ENCODE measurements at places on chromosomes 6 and 20.

GRCh38 chr6:87799651-87800050 lies 97.6 kb upstream of the AKIRIN2 start:
- no peak for DNase-seq

DNA sequence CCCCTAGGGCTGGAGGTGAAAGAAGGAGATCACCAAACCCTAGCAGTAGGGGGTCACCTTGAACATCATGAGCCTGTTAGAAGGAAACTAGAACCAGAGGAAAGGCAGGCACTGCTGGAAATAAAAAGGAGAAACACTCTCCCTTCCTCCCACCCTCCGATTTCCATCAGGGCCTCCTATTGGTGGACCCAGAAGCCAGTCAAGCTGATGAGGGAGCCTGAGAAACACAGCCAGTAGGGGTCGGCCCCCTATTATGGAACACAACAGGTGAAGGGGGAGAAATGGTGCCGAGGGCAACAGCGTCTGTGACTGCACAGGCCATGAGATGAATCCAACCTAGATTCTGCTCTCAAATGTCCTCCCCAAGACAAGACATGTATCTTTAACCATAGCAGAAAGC lies 156.1 kb upstream of the LRFN2 start:
- DNase-seq: no peak

- no peak for DNase-seq
These were observed 44.4 kb upstream of the CST5 start for GRCh38 chr20:23923891-23924435.

DNA sequence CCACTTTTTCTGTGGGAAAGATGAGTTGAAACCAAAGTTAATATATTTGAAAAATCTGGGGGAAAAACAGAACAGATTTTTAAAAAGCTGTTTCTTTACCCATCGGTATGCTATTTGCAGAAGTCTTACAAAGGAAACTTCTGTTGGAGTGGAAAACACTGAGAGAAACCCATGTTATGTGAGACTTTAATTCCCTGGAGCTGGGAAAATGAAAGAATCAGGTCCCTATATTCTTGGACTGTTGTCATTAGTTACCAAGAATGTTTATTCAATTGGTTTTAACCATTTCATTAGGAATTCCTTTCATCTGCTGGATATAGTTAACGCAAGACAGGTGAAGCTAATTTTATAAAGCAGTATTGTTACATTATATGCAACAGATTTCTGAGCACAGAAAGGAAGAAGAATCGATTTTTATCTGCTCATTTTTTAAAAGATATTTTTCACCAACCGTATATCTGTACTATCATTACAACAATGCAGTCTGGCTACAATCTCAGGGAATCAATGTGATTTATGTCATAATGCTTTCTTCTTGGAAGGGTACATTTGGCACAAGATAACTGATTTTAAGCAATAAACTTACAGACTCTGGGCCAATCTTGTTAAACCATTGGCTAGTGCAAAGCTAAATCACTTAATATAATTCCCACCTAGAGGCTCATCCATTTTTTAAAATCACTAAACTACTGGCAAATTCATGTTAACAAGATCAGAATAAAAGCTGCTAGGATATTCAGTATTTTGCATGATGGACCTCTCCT lies 170.0 kb downstream of the MOXD1 start:
- DNase-seq: no peak

GRCh38 chr6:31729979-31730630 lies 1.0 kb upstream of the DDAH2 start:
- peak; percentile 82 for DNase-seq

- no peak for DNase-seq
These were observed 477.2 kb downstream of the EPM2A start for GRCh38 chr6:145258122-145258521.

DNA sequence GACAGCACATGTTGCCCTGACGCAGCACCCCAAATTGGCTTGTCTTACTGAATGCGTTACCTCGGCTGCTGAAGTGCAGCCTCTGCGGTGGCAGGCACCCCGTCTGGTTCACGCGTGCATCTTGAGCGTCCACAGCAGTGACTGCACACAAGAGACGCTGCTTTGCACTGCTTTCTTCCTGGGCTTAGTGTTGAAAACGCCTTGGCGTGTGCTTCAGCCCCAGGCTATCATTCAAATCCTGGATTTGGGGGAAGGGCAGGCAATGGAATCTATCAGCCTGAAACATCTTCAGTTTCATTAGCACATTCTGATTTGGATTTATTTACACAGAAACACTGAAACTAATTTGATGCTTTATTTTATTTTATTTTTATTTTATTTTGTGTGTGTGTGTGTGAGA lies 342.7 kb downstream of the SMOC2 start:
- DNase-seq: no peak

DNA sequence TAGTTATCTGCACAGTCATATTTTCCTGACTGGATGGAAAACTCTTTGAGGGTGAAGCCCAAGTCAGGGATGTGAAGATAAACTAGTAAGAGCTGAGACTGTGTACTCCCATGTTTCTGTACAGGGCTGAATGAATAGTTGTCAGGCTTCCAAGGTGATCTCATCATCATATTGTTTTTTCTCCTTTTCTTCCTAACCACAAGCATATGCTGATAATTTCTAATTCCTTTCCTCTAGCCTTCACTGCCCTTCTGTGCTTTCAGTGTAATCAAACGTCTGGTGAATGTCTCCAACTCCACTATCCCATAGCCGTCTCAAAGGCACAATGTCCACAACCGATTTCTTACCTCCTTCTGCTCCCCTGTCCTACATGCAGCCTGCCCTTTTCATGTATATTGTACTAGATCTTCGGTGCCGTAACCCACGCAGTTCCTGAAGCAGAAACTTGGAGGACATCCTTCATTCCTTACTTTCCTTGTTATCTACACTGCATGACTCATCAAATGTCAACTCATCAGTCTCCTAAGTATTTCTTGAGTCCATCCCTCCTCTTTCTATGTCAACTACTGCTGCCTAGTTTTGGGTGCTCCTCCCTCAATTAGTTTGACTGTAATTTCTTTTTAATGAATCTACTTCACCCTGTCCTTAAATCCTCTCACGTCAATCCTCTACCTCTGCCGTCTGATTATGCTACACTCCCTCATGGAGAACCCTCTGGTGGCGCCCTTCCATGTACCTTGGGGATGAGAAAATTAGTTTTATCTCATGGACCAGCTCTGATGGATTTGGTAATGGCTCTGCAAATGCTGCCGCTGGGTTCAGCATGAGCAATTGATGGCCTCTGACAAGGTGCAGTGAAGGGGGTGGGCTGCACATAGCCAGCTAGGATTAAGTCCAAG lies 21.9 kb downstream of the NCOA7 start:
- peak; percentile 32 for DNase-seq

GRCh38 chr6:135183002-135183531 lies 2.0 kb downstream of the MYB start:
- no peak for DNase-seq

DNA sequence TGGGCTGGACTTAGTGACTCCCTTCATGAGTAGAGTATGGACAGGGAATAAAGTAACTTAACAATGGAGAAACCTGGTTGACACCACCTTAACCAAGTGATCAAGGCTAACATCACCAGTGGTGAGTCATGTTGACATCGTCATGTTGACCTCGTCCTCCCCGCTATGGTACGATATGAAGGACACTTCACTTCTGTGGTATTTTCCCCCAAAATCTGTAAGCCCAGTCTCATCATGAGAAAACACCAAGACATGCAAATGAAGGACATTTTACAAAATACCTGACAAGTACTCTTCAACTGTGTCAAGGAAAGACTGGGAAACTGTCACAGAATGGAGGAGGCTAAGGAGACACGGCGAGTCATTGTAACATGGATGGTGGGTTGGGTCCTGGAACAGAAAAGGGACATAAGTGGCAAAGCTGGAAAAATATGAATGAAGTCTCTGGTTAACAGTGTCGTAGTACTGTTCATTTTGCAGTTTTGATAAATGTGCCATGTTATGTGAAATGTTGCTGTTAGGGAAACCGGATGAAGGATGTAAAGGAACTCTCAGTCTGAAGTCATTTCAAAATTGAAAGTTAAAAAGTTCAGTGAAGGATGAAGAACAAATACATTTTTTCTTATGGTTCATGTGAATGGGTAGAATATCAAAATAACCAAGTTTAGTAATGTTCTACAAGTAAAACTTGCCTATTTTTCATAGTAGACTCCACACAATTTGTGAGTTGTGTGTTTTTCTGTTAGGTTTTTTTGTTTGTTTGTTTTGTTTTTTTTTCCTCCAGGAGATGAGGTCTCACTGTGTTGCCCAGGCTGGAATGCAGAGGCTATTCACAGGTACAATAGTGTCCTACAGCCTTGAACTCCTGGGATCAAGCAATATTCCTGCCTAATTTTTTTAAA lies 247.5 kb downstream of the TMEM242 start:
- no peak for DNase-seq

DNA sequence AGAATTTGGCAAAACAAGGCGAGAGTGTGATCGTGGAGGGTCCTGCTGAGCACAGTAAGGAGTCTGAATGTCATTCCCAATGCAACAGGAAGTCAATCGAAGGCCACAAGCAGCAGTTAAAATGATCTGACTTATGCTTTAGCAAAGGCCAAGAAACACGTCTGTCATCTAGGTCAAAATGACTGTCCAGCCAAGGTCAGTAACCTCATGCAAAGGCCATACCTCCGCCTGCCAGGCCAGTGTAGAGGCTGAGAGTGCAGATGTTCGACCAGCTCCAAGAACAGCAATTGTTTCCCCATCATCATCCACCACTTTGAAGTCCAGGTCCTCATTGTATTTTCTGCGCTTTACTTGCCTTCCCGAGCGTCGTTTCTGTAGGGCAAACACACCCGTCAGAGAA lies 105.6 kb downstream of the CHD6 start:
- DNase-seq: no peak

DNA sequence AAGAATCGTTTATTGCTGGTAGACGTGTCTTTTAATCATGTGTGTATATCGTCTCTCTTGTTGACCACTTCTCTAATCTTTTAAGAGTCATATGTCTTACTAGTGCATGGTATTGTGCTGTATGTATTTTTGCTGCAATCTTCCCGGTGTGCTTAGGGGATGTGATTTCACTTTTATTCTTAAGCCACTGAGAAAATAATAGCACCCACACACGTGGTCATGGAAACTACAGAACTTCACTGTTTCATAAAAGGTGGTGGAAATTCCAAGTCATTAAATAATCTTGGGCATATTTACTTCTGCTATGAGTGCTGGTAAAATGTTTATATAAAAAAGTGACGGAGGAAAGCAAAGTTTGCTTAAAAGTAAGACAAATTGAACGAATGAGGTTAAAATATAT lies 3.0 kb upstream of the CDYL start:
- DNase-seq: no peak

- no peak for DNase-seq
These were observed 37.1 kb downstream of the AFG1L start for GRCh38 chr6:108331982-108332381.

- peak; percentile 87 for DNase-seq
These were observed 9.5 kb upstream of the AHCY start for GRCh38 chr20:34312544-34313217.

- DNase-seq: no peak
These were observed 3.6 kb upstream of the TFEB start for GRCh38 chr6:41739041-41739440.

- no peak for DNase-seq
These were observed 279.6 kb upstream of the PRDM1 start for GRCh38 chr6:105806486-105806920.

DNA sequence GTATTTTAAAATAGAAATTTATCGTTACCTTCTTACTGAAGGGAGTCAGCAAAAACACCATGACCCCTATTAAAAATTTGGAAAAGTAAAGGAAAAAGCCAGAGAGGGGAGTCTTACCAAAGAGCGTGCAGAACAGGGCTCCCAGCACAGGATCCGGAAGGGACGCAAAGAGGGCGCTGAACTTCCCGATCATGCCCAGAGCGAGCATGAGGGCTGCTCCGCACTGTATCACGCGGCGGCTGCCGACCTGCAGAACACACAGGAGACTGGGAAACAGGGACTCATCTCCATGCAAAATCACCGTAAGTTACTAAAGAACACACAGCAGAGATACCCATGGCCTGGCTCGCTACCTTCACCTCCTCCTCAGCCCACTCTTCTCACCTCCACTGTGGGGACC lies 138.6 kb downstream of the SLC23A2 start:
- DNase-seq: no peak

DNA sequence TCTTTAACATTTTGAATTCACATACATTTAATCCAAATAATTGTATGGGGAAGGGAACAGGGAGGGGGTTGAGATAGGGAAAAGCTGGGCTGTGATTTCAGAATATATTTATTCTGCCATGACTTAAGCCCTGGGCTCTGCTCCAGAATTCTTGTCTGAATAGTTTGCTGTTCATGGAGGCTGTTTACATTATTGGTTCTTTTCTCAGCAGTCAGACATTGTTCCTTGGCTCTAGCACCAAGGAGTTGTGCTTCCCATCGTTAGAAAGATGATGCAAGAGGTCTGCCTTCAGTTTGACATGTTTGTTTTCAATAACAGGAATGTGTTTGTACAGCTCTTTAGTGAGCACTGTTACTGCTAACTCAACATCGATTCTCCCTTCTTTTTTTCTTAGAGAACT lies 198.8 kb upstream of the CDYL start:
- no peak for DNase-seq

DNA sequence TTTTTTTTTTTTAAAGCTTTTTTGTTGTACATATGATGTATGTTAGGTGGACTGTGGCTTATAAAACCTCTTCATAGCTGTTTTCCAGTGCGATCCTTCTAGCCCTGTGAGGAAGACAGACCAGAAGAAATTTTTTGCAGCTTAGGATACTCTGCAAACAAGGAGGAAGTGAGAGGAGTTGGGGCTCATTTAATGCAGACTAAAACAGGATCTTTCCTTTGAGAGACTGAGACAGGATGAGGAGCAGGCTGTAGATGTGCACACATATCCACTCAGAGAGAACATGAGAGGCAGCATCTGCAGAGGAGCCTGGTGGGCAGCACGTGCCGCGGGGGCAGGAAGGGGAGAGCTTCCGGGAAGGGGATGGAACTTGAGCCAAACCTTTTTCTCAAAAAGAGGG lies 45.7 kb downstream of the PPARD start:
- DNase-seq: no peak

GRCh38 chr6:21984135-21984534 lies 312.7 kb downstream of the PRL start:
- DNase-seq: no peak

GRCh38 chr20:58086763-58087561 lies 141.5 kb downstream of the ANKRD60 start:
- DNase-seq: no peak

GRCh38 chr6:14280766-14281293 lies 163.3 kb downstream of the CD83 start:
- DNase-seq: no peak

Data from T1000 (cell line).